ENCODE measurements at places on chromosomes 6 and 20.

DNA sequence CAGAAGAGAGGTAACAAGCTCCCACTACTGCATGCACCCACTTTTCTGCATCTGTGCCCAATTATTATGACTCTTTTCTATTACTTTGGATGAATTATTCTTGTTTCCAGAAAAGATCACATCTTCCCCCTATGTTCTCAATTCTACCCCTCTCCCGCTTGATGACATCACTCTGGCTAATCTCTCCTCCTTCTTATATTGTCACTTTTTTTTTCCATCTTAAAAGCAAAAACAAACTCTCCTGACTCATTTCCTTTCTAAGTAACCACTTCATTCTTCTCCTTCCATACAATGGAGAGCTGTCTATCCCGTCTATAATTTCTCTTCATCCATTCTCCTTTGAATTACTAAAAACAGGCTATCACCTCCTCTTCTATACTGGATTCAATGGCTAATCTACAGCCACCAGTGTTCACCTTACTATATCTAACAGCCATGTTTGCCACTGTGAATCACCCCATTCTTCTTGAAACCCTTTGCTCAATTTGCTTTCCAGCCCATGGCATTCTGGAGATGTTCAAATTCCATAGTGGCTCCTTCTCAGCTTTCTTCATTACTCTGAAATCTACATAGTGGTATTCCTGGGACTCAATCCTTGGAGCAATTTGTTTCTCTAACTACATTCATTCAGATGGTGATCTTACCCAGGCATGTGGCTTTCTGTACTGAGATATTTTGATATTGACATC, 378.4 kb downstream of the ARHGAP18 start:
- no peaks in the 10 kb centered on the region for H3K36me3 ChIP-seq
- H3K4me1 ChIP-seq = peaks cover 3% of the 10 kb centered on the region
- DNase-seq = no peak
- H3K27me3 ChIP-seq = no peaks in the 10 kb centered on the region
- H3K4me3 ChIP-seq = no peak overlapping the region

DNA sequence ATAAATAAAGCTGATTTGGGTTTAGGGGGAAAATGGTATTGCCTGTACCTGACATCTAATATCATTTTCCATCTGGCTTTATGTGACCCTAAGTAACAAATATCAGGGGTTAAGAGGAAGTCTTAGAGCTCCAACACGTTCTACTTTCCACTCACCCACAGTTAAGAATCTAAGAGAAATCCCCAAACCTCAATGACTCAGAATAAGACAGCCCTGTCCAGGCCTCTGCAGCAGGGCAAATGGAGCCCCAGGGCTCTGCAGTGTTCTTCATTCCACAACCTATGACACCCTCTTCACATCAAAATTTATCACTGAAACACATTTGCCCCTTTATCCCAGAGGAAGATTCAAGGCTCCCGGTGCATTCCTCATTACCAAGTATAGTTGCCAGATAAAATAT, 20.3 kb upstream of the TENT5A start:
- DNase-seq = no peak
- no peaks in the 10 kb centered on the region for H3K36me3 ChIP-seq
- no peaks in the 10 kb centered on the region for H3K27me3 ChIP-seq

DNA sequence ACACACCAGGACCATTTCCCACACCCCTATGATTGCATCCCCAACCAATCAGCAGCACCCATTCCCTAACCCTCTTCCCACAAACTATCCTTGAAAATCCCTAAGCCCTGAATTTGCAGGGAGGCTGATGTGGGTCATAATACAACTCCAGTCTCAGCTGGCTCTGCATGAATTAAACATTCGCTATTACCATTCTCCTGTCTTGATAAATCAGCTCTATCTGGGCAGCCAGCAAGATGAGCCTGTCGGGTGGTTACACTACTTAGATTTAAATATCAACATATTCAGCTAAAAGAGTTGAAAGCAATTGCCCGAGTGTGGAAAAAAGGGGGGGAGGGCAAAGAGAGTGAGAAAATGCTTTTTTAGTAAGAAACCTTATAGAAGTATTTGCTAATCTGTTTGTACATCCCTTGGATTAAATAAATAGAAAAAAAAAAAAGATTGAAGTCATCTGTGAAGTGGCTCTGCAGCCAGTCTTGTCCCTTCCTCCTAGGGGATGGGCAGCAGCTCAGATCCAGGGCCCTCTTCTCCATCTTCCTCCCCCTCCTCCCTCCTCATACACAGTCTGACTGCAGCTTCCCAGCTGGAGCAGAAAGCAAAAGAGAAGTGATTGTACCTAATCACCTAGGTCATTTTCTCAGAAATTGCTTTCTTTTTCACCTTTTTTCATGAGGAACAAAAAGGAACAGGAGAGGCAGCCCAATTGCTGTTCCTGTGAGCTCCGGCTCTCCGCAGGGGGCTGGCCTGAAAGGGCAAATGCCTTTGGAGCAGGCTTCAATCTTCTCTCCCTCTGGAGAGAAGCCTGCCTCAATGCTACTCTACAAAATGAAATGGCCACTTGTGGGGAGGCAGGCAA, 356.6 kb upstream of the SULF2 start:
- H3K36me3 ChIP-seq = no peaks in the 10 kb centered on the region
- H3K4me1 ChIP-seq = no peaks in the 10 kb centered on the region
- H3K27me3 ChIP-seq = peaks cover 4% of the 10 kb centered on the region
- no peak overlapping the region for H3K4me3 ChIP-seq
- H3K27ac ChIP-seq = no peak overlapping the region

- H3K4me1 ChIP-seq = no peaks in the 10 kb centered on the region
- H3K36me3 ChIP-seq = no peaks in the 10 kb centered on the region
- no peak overlapping the region for H3K27ac ChIP-seq
- no peak overlapping the region for H3K4me3 ChIP-seq
These were observed 29.0 kb downstream of the HDGFL1 start for GRCh38 chr6:22598339-22598738.

DNA sequence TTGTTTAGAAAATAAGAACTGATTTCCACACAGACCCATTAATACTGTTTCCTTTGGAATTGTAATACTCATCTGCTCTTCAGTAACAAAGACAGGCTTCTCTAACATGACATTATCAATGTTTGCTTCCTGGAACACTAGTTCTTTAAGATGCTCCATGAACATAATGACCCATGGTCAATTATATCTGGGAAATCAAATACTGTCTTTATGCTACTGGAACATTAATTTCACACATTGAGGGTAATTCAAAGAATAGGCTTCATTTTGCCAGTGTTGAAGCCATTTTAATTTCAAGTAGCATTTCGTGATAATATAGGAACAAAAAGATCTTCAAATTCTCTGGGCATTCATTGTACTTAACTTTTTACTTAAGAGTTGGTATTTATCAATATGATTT, 80.9 kb downstream of the OPN5 start:
- DNase-seq = no peak
- H3K27me3 ChIP-seq = no peaks in the 10 kb centered on the region
- H3K4me1 ChIP-seq = no peaks in the 10 kb centered on the region
- no peaks in the 10 kb centered on the region for H3K36me3 ChIP-seq
- H3K27ac ChIP-seq = no peak overlapping the region
